Melanocyte of skin (primary cell): ENCODE measurements at places on chromosomes 11 and 22. TPM values are rescaled to one million over a fixed set of nuclear protein-coding genes. Genes with fewer than 3 reads are reported as not detected.

GALNT18 gene
- 22.3 and 27.9 TPM in 2 replicates for total RNA-seq

SCGB1C1 gene
- total RNA-seq: not detected in 2 replicates

MMP27 gene
- not detected in 2 replicates for total RNA-seq

PRODH gene
- total RNA-seq: 2.9 and 3.1 TPM in 2 replicates

KRTAP5-7 gene
- total RNA-seq: not detected in 2 replicates

CARD10 gene
- 1.00 and 1.4 TPM in 2 replicates for total RNA-seq

BACE1 gene
- 16.4 and 16.5 TPM in 2 replicates for total RNA-seq

ATF4 gene
- total RNA-seq: 70.2 and 114 TPM in 2 replicates

DDTL gene
- 0.15 and 0.67 TPM in 2 replicates for total RNA-seq

USP2 gene
- total RNA-seq: 0.31 and 0.33 TPM in 2 replicates

TMEM45B gene
- not detected in 2 replicates for total RNA-seq

SLC1A2 gene
- total RNA-seq: under 0.01 TPM in 1 of 2 replicates, not detected in the other

NXPE1 gene
- total RNA-seq: not detected in 2 replicates

C11orf16 gene
- total RNA-seq: not detected in 2 replicates

SPTBN2 gene
- 6.5 and 27.3 TPM in 2 replicates for total RNA-seq

SCGB1D2 gene
- total RNA-seq: not detected in 2 replicates

TRIM34 gene
- 20.5 and 26.6 TPM in 2 replicates for total RNA-seq

IFITM10 gene
- total RNA-seq: 0.33 and 0.93 TPM in 2 replicates

CSNK2A3 gene
- 3.4 and 4.0 TPM in 2 replicates for total RNA-seq

TPCN2 gene
- total RNA-seq: 132 and 144 TPM in 2 replicates

MRPL40 gene
- total RNA-seq: 56.3 and 57.7 TPM in 2 replicates

HOATZ gene
- total RNA-seq: not detected in 2 replicates

GLYATL2 gene
- 0.36 and 0.69 TPM in 2 replicates for total RNA-seq

DRD4 gene
- total RNA-seq: 0.36 TPM in 1 of 2 replicates, not detected in the other

OR4D5 gene
- not detected in 2 replicates for total RNA-seq

FAT3 gene
- under 0.01 and 0.15 TPM in 2 replicates for total RNA-seq

OR52A1 gene
- not detected in 2 replicates for total RNA-seq

KDELR3 gene
- 24.3 and 24.8 TPM in 2 replicates for total RNA-seq

BTBD18 gene
- total RNA-seq: not detected in 2 replicates

CDC42EP2 gene
- 0.34 and 0.73 TPM in 2 replicates for total RNA-seq

PLAAT5 gene
- total RNA-seq: under 0.01 TPM in 1 of 2 replicates, not detected in the other

ZNF215 gene
- 4.5 and 5.1 TPM in 2 replicates for total RNA-seq

CTSW gene
- total RNA-seq: not detected in 2 replicates

CNIH2 gene
- 0.34 TPM in 1 of 2 replicates, not detected in the other for total RNA-seq
